ENCODE measurements at places on chromosomes 5 and 9.

DNA sequence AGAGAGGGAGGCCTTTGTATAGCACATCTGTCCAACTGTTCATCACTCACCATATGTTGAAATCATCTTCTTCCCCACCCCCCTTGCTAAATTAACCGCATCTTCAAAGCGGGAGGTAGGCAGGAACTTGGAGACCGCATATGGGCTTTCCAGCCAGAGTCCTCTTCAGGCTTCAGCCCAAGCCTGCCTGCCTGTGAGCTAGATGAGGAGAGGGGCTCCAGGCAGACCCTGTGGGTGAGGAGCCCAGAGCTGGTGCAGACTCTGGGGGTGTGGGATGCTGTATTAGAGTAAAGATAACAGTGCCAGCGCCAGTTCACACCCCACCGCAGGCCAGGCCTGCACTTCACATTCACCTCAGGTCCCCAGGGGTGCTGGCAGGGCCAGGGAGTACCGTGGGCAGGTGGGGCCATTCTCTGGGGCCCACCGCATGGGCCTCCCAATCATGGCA lies 16.2 kb downstream of the PRRC2B start:
- no peak for DNase-seq

- no peak for DNase-seq
Observed at GRCh38 chr5:24162343-24162742, 482.4 kb downstream of the CDH10 start.

DNA sequence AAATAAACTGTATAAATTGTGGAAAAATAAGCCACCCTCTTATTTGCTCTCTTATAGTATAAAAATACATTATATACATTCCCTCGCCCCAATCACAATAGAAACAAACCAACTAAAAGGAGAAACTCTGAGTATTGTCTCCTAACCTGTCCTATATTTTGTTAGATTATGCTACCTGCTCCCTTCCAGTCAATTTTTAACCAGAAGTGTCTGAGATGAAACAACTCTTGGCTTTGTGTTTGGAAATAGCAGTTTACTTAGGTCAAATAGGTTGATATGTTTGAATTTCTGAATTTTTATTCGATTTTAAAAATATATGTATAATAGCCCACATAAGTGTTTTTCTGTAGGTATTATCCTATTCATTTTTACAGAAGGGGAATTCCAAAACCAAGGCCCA lies 475.0 kb upstream of the ZNF462 start:
- DNase-seq: no peak

DNA sequence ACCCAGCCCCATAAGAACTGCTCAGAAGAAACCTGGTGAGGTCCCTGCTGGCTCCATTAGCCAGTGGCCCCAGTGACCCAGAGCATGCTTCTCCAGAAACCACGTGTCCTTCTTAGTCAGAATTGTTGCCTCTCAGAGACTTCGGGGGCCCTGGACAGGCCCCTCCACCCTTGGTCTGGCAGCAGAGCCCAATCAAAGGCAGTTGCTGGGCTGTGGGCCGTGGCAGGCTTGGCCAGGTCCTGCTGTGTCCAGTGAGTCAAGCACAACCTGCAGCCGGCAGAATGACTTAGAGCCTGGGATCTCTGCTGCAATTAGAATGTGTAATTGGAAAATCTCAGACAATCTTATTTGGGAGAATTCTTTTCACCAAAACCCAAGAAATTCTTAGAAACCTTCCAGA lies 502.0 kb upstream of the KLF4 start:
- no peak for DNase-seq

DNA sequence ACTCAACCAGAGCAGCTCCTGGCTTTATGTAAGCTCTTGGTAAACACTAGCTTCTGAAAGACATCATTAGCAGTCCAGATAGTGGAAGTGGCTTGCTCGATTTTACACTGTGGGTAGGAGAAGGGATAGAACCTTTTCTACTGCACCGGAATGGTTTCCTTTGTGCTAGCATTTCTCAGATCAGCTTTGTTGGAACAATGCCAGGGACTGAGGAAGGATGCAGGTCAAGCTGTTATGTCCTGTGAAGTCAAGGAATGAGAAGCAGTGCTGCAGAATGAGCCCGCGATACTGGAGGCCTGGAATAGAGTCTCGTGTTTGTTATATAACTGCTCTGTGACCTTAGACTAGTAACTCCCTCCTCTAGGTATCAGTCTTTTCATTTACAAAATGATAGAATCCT lies 233.6 kb downstream of the GABRB2 start:
- no peak for DNase-seq

GRCh38 chr5:39224196-39224761 lies 4.9 kb upstream of the FYB1 start:
- DNase-seq: no peak

DNA sequence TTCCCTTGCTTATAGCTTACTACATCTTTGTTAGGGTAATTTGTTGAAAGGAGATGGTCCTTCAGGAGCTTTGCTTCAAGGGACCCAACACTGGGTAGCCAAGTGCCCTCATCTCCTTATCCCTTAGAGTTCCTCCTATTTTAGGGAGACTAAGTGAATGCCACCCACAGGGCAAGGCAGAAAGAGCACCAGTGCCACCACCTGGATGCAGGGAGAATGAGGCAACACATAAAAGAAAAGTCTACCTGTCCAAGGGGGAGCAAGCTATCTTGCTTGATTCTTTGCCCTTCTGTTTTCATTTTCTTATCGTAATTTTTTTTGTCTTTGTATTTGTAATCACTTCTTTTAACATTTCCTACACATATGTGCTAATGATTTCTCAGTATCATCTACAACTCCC lies 205.5 kb downstream of the NPR3 start:
- no peak for DNase-seq

GRCh38 chr5:81020478-81021167 lies 60.5 kb downstream of the RASGRF2 start:
- DNase-seq: no peak

DNA sequence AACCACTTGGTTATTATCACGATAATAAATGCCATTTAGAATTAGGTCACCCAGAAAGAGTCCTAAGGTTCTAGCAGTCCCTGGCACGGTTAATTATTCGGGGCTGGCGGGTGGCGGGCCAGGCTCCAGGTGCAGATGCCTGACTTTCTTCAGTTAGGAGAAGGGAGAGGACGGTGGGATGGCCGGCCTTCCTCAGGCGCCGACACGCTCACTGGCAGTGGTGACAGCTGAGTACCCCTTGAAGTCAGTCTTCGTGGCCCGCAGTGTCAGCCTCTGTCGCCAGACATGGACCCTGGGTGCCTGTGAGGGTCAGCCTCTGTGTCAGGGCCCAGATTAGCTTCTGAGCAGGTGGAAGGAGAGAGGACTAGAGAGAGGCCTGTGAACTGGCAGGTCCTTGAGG lies 21.1 kb upstream of the EXOC3 start:
- no peak for DNase-seq

DNA sequence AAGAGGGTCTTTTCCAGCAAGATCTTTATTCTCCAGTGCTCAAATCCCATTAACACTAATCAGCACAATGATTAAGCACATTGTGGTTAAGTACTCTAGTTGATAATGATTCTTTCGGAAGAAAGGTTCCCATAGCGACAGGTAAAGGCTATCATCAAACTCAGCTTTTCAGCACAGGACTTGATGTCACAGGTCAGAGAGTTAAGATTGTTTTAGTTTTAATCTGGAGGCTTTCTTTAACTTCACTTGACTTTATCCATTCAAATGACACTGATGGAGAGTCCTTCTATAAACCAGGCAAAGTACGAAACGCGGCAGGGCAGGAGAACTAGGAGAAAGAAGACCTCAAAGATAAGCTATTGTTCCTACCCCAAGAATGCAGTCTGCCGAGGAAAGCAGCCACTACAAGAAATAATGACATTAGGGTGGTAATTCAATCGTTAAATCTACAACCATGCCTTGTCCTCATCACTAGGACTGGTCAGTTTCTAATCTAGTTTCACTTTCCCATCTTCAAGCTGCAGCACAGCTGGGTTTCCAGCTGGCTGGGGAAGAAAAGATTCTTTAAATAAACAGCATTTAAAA lies 4.6 kb downstream of the NRG2 start:
- DNase-seq: peak; percentile 12

GRCh38 chr5:93850311-93850710 lies 108.9 kb upstream of the POU5F2 start:
- DNase-seq: no peak

DNA sequence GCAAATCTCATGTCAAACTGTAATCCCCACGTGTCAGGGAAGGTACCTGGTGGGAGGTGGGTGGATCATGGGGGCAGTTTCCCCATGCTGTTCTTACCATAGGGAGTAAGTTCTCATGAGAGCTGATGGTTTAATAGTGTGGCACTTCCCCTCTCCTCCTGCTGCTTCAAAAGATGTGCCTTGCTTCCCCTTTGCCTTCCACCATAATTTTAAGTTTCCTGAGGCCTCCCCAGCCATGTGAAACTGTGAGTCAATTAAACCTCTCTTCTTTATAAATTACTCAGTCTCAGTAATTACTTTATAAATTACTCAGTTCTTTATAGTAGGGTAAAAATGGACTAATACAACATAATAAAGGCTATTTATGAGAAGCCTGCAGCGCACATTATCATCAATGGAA lies 7.1 kb upstream of the CNTRL start:
- no peak for DNase-seq

- peak; percentile 50 for DNase-seq
Observed at GRCh38 chr5:171494452-171495121, 75.1 kb downstream of the FGF18 start.

DNA sequence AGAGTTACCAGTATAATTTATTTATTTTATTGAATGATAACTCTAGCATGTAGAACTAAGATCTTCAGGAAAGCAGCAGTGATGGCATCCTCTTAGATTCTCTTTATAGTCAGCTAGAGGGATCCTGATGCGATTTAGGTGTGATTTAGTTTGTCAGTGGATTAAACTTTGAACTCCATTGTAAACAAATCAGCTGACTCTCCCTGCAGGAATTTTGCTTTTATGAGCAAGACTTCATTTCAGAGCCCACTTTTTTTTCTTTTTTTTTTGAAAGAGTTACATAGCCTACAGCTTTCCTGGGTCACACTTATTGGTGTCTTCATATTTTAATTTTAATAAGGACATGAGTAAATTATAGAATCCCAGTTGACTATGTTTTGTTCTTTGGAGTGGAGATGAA lies 93.8 kb upstream of the SEMA6A start:
- no peak for DNase-seq

GRCh38 chr5:119267958-119268386 lies 87.8 kb upstream of the TNFAIP8 start:
- peak; percentile 94 for DNase-seq

- no peak for DNase-seq
Observed at GRCh38 chr9:92641092-92641809, 28.7 kb downstream of the IPPK start.

GRCh38 chr5:141084487-141084989 lies 9.9 kb upstream of the PCDHB2 start:
- no peak for DNase-seq

DNA sequence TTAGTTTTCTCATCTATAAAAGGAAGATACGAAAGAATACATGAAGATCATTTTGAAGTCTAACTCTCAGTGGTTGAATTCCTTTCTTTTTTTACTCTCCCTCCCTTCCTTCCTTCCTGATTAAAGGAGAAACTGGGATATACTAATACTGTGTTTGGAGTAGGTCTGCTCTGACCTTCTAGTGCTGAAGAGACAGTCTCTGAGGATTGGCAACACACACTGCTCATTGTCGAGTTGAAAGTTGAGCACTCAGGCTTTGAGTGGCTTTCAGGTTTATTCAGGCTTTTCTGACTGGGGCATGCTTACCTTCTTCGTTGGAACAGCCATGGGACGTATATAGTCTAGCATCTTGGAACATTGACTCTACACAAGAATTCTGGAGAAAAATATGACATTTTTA lies 86.9 kb upstream of the RPS23 start:
- no peak for DNase-seq

- no peak for DNase-seq
Observed at GRCh38 chr5:2293906-2294305, 411.2 kb upstream of the IRX4 start.

DNA sequence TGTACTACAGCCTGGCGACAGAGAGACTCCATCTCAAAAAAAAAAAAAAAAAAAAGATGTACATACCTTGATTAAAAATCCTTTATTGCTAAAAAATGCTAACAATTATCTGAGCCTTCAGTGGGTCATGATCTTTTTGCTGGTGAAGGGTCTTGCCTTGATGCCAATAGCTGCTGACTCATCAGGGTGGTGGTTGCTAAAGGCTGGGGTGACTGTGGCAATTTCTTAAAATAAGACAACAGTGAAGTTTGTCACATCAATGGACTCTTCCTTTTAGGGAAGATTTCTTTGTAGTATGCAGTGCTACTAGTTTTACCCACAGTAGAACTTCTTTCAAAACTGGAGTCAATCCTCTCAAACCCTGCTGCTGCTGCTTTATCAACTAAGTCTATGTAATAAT lies 33.9 kb upstream of the OTULINL start:
- no peak for DNase-seq

DNA sequence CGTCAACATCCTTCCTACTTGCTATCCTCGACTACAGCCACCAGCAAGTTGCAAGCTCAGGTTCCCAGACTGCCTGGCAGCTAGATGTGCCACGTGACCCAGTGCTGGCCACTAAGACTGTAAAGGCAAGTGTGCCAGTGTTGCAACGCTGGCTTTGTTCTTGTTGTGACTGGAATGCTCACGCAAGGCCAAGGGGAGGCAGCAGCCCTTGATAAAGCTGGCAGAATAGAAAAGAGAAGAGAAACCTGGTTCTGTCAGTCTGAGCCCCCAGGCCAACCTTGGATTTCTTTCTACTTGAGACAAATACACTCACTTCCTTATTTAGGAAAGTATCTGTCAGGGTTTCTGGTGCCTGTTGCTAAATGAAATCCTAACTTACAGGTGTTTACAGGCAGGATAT lies 113.0 kb downstream of the KLHL3 start:
- no peak for DNase-seq

- DNase-seq: peak; percentile 56
Observed at GRCh38 chr5:1190837-1191239, 10.6 kb upstream of the SLC6A19 start.

DNA sequence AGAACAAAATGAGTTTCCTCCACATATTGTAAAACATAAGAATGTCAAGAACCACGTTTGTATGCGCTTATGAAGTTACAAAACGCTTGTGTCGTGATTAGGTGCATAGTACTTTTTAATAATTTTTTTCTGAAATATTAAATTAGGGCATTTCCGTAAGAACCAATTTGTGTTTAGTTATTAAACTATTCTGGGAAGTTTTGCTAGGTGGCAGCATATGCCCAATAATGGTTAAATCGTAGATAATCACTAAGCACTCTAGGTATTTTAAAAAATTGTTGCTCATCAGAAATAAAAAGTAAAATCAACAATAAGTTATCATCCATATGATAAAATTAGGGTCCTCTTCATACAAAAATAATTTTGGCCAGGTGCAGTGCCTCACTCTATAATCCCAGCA lies 5.4 kb downstream of the SRFBP1 start:
- DNase-seq: no peak

GRCh38 chr9:121778252-121779225 lies 127.1 kb downstream of the DAB2IP start:
- no peak for DNase-seq

DNA sequence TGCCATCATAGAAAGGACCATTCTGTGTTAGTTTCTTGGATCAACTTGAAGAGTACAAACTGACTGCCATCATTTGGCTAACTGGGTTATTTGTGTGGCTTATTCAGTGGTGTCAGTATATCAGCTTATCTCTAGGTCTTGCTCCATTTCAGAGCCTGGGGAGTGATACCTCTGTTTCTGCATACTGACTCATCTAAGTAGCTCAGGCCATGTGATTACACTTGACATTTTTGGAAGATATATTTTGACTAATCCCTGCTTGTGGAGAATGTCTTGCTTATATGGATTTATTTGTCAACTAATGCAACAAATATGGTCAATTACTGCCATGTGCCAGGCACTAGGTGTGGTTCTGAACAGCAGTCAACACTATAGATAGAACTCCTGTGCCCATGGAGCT lies 311.7 kb downstream of the YTHDC2 start:
- DNase-seq: no peak

Measured in renal cortex interstitium (tissue), 15 donors.